ENCODE measurements at places on chromosomes 4 and X. TPM values are rescaled to one million over a fixed set of nuclear protein-coding genes. Genes with fewer than 3 reads are reported as not detected.

SH3RF1 gene
- 13.2 TPM for total RNA-seq

PNMA6A gene
- 4.5 TPM for total RNA-seq

DNA sequence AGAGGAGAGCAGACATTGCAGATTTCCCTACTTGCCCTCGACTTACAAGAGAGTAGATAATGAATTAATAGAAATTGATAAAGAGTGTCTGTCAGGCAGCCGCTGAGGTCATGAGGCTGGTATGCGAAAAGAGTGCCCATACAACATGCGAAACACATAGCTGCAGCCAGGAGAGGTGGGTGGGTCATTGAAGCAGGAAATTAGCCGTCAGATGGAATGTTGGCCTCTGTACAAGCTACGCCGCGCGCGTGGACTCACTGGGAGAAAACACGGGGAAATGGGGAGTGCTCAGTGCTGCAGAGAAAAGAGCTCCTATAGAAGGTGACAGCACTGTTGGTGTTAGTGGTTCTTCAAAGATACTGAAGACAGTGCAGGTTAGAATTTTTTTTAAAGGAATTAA lies 125.1 kb downstream of the RAPGEF2 start:
- H3K27ac ChIP-seq = peak overlapping the region; percentile 21
- peaks cover 60% of the 10 kb centered on the region for H3K4me1 ChIP-seq
- no peaks in the 10 kb centered on the region for H3K27me3 ChIP-seq
- no peak overlapping the region for H3K4me3 ChIP-seq
- no peaks in the 10 kb centered on the region for H3K36me3 ChIP-seq

HSFX2 gene
- total RNA-seq = not detected

- H3K27ac ChIP-seq = no peak overlapping the region
- DNase-seq = no peak
- H3K36me3 ChIP-seq = no peaks in the 10 kb centered on the region
- no peak overlapping the region for H3K4me3 ChIP-seq
- no peaks in the 10 kb centered on the region for H3K27me3 ChIP-seq
Measured at GRCh38 chr4:77802402-77802801, 16.8 kb downstream of the CNOT6L start.

SERTM2 gene
- total RNA-seq = 0.18 TPM

DNA sequence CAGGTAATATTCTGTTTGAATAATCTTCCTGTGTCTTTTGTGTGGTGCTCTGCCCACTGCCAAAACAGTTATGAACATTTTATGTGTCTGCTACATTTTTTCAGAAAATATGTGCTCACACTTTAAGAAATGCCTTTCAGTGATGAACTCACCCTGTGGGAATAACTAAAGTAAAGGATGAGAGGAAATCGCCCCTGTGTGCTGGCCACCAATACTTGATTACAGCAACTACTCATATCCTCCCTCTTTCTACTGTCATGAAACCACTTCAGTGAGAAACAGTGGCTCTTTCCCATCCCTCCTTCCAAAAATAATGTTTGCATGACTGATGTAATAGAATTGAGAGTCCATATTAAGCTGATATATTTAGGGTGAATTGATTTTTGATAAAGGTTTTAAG lies 900.9 kb downstream of the RAB28 start:
- peaks cover 20% of the 10 kb centered on the region for H3K4me1 ChIP-seq
- no peaks in the 10 kb centered on the region for H3K36me3 ChIP-seq
- no peak overlapping the region for H3K4me3 ChIP-seq
- H3K27ac ChIP-seq = no peak overlapping the region
- no peak for DNase-seq

DNA sequence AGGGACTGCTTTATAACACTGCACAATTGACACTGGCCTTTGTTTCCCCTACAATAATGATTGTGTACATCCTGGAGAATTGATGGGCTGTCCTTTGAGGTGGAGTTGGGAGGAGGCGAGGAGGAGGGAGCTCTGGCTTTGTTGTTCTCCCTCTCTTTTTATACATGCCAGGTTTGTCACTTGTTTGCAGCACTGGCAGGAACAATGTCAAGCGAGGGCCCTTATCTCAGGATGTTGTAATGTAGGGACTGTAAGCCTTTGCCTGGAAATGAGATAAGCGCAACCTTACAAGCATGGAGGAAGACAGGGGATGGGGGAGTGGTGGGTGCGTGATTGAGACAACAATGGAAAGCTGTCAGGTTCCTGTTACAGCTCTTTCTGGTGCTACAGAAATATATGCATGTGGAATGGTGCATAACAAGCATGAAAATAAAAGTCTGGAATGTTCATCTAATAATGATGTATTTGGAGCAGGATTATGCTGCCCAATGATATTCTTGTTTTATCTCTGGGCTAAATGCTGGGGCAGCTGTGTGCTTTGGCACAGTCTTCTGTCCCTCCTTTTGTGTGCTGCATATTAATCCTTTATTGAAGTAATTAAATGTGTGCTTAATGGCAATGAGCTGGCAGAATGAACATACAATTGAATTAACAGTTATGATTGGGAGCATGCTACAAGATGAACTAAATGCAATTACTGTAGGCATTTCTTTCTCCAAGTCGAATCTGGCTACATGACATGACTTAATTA lies 294.4 kb downstream of the GPAT3 start:
- H3K27ac ChIP-seq = no peak overlapping the region
- H3K36me3 ChIP-seq = peaks cover 4% of the 10 kb centered on the region
- no peak for DNase-seq
- no peaks in the 10 kb centered on the region for H3K27me3 ChIP-seq
- no peak overlapping the region for H3K4me3 ChIP-seq

- peaks cover under 1% of the 10 kb centered on the region for H3K27me3 ChIP-seq
- no peaks in the 10 kb centered on the region for H3K36me3 ChIP-seq
- DNase-seq = no peak
- H3K4me1 ChIP-seq = peaks cover 13% of the 10 kb centered on the region
- H3K27ac ChIP-seq = no peak overlapping the region
Measured at GRCh38 chr4:140268186-140268841, 105.1 kb upstream of the SCOC start.

DNA sequence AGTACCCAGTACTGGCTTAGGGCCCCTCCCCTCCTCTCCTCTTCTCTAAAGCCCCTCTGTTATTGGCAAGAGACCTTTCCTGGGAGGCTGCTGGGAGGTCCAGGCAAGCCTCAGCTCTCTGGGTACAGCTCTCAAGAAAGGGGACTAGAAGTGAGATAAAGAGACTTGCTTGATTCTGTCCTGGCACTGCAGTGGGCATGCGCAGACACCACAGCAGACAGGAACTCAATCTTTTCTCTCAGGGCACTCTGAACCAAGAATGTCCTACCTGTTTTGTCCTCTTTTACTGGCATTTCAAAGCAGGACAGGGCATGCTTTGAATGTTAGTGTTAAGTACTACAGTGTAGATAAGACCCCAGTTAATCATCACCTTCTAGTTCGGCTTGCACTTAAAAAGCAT lies 74.9 kb downstream of the NYX start:
- no peak overlapping the region for H3K4me3 ChIP-seq
- no peak overlapping the region for H3K27ac ChIP-seq
- no peaks in the 10 kb centered on the region for H3K27me3 ChIP-seq
- H3K4me1 ChIP-seq = peaks cover 43% of the 10 kb centered on the region
- H3K36me3 ChIP-seq = peaks cover 3% of the 10 kb centered on the region
- no peak for DNase-seq

STPG2 gene
- total RNA-seq = 0.18 TPM

RIBC1 gene
- total RNA-seq = 1.1 TPM

ZNF518B gene
- total RNA-seq = 16.7 TPM

INTS6L gene
- total RNA-seq = 6.5 TPM

F11 gene
- total RNA-seq = 1.6 TPM

LRAT gene
- 37.7 TPM for total RNA-seq

BGN gene
- 3.2 TPM for total RNA-seq

- no peak overlapping the region for H3K27ac ChIP-seq
- no peak for DNase-seq
Measured at GRCh38 chrX:155127465-155127864, 56.2 kb downstream of the BRCC3 start.

DNA sequence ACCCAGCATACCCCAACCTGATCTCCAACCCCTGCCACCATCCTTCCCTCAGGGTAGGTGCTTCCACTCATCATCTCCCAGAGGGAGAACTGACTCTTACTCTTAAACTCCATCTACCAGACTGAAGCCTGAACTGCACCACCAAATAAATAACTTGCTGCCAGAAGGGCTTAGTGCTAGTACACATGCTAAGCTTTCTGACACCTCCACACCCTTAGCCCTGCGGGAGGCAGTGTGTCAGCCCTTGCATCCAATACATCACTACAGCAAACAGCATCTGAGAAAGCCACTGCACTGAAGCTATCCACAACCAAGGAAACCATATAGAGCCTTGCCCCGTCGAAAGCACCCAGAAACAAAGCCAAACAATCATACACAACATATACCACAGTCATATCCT lies 68.6 kb upstream of the MCF2 start:
- no peak overlapping the region for H3K4me3 ChIP-seq
- H3K27me3 ChIP-seq = no peaks in the 10 kb centered on the region
- DNase-seq = no peak

FAM149A gene
- 14.6 TPM for total RNA-seq

DNA sequence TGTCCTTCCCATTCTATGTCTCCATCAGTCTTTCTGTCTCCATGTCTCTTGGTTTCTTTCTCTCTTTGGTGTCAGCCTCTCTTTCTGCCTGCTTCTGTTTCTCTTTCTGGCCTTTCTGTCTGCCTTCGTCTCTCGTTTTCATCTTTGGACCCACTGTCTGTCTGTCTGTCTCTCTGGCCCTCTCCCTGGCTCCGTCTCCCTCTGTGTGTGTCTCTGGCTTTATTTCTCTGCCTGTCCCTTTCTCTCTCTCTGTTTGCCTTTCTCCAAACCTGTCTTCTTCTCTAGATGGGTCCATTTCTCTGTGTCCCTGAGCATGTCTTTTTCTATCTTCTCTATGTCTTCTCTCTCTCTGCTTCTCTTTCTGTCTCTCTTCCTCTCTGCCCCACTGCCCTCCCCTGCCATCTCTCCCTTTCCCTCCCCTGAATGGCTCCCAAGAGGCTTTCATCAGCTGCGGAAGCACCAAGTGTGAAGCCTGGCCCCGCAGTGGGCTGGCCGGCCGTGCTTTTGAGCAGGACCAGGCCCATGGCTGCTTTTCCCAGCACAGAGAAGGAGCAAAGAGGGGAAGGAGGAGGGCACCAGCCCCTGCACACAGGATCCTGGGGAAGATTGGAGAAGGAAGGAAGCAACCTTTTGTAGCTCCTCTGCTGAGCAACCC lies 57.4 kb downstream of the PJA1 start:
- H3K27ac ChIP-seq = peak overlapping the region; percentile 3
- no peaks in the 10 kb centered on the region for H3K27me3 ChIP-seq
- no peak overlapping the region for H3K4me3 ChIP-seq
- no peak for DNase-seq
- peaks cover 25% of the 10 kb centered on the region for H3K4me1 ChIP-seq
- no peaks in the 10 kb centered on the region for H3K36me3 ChIP-seq

GRCh38 chr4:186144198-186144945 lies 39.9 kb downstream of the FAM149A start:
- H3K4me1 ChIP-seq = peaks cover 33% of the 10 kb centered on the region
- no peak overlapping the region for H3K27ac ChIP-seq
- H3K27me3 ChIP-seq = peaks cover 31% of the 10 kb centered on the region
- H3K4me3 ChIP-seq = peak overlapping the region; percentile 81
- no peaks in the 10 kb centered on the region for H3K36me3 ChIP-seq

GRCh38 chrX:17024886-17025285 lies 78.4 kb downstream of the REPS2 start:
- H3K27ac ChIP-seq = no peak overlapping the region
- peak; percentile 24 for DNase-seq
- H3K4me1 ChIP-seq = peaks cover 4% of the 10 kb centered on the region

- no peak overlapping the region for H3K27ac ChIP-seq
- no peak for DNase-seq
- H3K4me3 ChIP-seq = no peak overlapping the region
- H3K27me3 ChIP-seq = peaks cover 4% of the 10 kb centered on the region
- 0 out of 2 replicates have a peak, but pooled peaks cover 4% of the 10 kb centered on the region for H3K4me1 ChIP-seq
Measured at GRCh38 chr4:11416071-11416766, 12.5 kb downstream of the HS3ST1 start.

DNA sequence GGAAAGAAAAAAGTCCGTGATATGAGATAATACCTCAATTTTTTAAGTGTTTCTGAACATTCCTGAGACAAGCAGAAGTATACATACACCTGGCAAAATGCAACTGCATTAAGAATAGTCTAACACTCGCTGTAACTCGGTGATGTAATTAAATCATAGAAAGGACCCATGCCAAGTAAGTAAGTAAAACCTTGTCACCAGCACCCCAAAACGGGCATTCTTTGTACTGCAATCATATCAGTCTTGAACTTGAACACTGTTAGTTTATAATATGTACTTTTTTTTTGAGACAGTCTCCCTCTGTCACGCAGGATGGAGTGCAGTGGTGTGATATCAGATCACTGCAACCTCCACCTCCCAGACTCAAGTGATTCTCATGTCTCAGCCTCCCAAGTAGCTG lies 47.4 kb downstream of the SMIM14 start:
- no peak overlapping the region for H3K4me3 ChIP-seq
- no peaks in the 10 kb centered on the region for H3K4me1 ChIP-seq
- no peak overlapping the region for H3K27ac ChIP-seq
- H3K36me3 ChIP-seq = peaks cover 3% of the 10 kb centered on the region

DNA sequence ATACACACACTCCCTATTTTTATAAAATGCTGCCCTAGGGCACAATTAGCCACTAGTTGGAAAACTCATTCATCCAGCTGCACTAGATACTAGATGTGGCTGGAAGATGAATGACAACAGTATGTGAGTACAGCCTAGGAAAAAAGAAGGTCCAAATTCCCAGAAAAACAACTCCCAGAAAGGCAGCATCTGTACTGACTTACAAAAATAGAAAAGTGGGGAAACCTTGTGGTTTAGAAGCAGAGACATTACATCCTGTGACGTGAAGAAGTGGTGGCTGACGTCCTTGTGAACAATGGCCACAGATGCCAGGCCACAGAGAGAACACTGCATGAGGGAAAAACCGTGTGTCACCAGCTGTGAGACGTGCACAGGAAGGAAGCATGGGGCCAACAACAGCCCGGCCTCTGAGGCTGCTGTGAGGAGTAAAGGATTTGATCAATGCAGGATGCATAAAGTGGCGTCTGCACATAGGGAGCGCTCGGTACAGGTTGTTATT lies 81.2 kb downstream of the SPRY1 start:
- no peak for DNase-seq
- H3K27ac ChIP-seq = no peak overlapping the region
- H3K4me1 ChIP-seq = peaks cover 25% of the 10 kb centered on the region
- H3K27me3 ChIP-seq = no peaks in the 10 kb centered on the region
- H3K36me3 ChIP-seq = no peaks in the 10 kb centered on the region
- H3K4me3 ChIP-seq = no peak overlapping the region

GRCh38 chr4:133124746-133125145 lies 24.3 kb upstream of the PCDH10 start:
- no peak overlapping the region for H3K27ac ChIP-seq
- no peak overlapping the region for H3K4me3 ChIP-seq
- DNase-seq = no peak
- H3K36me3 ChIP-seq = no peaks in the 10 kb centered on the region

DNA sequence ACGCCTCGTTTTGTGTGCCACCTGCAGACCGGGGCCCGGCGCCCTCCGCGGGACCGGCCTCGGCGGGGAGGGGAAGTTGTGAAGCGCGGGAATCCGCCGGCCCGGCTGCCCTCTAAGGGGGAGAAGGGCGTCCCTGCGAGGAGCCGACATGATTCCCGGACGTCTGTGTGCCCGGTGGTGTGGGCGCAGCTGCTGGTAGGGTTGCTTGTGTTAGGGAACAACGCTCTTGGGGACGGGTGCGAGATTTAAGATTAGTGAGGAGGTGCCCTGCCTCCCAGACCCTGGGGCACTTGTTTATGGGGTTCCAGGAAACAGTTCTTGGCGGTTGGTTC lies 627 bp downstream of the CDKN2AIP start:
- H3K4me3 ChIP-seq = peak overlapping the region; percentile 92
- H3K27me3 ChIP-seq = no peaks in the 10 kb centered on the region
- peaks cover 25% of the 10 kb centered on the region for H3K4me1 ChIP-seq
- peaks cover 40% of the 10 kb centered on the region for H3K36me3 ChIP-seq
- DNase-seq = peak; percentile 55

Measured in WTC11 (cell line).